Caco-2 (cell line): ENCODE measurements at places on chromosomes 13 and 19.

DNA sequence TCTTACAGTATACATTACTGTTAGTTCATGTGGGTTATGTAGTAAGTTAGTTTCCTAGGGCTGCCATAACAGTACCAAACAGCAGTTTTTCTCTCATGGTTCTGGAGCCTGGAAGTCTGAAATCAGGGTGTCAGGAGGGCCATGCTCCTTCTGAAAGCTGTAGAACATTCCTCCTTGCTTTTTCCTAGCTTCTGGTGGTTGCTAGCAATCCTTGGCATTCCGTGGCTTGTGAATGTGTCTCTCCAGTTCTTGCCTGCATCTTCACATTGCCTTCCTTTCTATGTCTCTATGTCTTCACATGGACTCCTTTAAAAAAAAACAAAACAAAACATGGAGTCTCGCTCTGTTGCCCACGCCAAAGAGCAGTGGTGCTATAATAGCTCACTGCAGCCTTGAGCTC is 95.4 kb downstream of the WDFY2 start:
- no peak for DNase-seq

GRCh38 chr13:84844473-84844872 is 954.7 kb downstream of the SLITRK6 start:
- no peak for DNase-seq

DNA sequence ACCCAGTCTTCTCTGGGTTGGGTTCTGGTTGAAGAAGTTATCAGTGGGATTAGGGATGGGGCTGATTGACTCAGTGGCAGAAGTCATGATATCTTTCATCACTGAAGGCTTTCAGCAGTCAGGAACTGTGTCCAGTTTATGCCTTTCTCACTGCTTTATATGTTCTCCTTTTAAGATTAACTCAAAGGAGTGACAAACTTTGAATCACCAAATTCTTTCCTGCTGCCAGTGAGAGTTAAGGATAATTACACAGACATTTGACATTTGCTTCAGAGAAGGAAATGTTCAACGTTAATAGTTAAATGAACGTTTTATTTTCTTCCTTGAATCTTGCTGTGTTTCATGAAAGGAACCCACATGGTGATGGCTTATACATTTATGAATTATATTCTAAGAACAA is 41.0 kb upstream of the CNMD start:
- DNase-seq = no peak

DNA sequence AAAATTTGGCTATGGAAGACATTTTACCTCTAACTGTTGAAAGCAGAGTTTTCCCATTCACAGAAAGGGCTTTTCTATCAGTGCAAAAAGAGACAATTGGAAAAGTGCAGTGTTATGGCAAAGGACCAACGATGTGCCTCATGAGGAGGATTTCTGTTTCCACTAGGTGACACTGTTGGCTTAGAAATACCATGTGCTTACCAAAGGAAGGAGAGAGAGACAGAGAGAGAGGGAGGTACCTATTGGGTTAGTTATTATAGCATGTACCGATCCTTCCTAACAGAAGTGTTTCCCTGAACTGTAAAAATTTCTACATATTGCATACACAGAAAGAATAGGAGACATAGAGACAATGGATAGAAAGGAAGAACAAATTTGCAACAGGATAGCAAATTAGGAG is 23.9 kb upstream of the PSG4 start:
- DNase-seq = peak; percentile 17

DNA sequence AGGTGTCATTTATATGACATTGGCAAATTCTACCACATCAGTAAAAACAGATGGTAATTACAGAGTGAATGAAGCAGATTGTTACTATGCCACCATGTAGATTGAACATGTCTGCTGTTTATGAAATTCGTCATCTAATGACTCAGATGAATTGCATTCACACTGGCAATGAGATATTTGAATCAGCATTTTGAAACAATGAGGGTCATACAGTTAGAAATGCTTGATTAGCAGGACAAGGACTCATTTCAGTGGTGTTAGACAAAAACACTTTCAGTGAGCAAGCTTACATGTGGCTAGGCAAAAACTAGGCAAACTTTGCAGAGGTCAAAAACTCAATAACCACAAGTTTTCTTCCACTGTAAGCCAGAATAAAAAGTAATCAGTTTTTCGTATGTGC is 1165.0 kb downstream of the SLITRK1 start:
- no peak for DNase-seq

DNA sequence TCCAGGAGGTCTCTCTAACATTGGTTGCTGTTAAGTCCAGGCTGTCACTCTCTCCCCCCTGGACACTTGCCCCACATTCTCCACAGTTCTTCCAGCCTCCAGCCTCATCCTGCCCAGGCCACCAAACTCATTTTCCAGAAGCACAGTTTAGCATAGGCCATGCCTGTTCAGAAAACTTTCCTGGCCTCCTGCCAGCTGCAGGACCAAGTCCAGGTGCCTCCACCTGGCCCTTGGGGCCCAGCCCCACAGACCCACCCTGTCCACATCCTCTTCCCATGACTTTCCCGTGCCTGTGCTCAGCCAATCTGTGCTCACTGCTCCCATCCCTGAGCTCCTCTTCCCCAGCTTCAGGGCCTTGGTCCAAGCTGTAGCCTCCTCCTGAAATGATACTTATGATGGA is 905.0 kb downstream of the UQCRFS1 start:
- DNase-seq = no peak

DNA sequence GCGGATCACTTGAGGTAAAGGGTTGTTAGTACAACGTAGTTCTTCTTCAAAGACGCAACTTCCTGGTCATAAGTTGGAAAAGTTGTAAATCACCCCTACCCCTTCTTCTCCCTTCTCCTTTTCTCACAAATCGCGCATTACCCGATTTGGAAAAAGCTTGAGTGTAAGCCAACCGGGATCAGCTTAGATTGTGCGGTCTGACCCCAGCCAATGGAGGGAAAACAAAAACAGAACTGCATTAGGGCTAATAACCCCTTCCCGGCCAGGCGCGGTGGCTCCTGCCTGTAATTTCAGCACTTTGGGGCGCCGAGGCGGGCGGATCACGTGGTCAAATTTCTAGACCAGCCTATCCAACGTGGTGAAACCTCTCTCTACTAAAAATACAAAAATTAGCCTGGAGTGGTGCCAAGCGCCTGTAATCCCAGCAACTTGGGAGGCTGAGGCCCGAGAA is 806 bp downstream of the ZNF90 start:
- no peak for DNase-seq

- DNase-seq = no peak
Measured at GRCh38 chr19:48600679-48601417, 5.7 kb upstream of the SPACA4 start.

- DNase-seq = no peak
Measured at GRCh38 chr13:77176350-77176749, 149.4 kb upstream of the FBXL3 start.

DNA sequence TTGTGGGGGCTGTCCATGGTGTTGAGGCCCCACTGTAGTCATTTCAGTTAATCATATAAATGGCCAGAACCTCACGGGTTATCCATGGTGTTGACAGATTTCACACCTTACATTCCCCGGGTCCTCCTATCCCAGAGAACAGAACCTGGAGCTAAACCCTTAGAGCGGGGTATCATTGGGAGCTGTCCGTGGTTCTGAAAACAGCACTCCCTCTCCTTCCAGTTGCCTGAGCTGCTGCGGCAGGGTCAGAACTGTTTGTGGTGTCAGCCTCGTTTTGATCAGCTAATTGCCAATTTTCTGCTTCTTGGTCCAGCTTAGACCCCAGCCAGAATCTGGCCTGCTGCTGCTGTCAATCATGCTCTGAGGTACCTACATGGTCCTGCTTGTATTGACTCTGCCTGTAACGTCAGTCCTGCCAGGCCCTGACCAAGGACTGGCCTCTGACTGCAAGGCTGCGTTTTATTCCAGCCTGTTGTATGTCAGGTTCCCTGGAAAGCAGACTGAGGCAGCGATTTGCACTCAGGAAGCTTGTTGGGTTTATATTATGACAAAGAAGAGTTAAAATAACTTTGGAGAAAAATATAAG is 55.8 kb upstream of the KCTD15 start:
- peak; percentile 74 for DNase-seq

GRCh38 chr19:50460161-50460765 is 16.0 kb upstream of the EMC10 start:
- peak; percentile 84 for DNase-seq

DNA sequence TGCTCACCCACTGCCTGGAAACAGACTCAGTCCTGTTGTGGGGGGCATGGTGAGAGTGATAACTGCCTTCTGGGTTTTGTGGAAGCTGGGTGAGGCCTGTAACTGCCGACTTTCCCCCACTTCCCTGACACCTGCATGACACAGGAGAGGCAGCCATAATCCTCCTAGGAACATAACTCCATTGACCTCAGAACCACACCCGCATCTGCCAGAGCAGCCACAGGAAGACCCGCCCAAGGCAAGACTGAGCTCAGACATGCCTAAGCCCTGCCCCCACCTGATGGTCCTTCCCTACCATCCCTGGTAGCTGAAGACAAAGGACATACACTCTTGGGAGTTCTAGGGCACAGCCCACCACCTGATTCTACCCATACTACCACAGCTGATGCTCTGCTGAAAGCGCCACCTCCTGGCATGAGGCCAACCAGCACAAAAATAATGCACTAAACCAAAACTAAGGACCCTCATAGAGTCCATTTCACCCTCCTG is 326.7 kb downstream of the RBM26 start:
- no peak for DNase-seq

DNA sequence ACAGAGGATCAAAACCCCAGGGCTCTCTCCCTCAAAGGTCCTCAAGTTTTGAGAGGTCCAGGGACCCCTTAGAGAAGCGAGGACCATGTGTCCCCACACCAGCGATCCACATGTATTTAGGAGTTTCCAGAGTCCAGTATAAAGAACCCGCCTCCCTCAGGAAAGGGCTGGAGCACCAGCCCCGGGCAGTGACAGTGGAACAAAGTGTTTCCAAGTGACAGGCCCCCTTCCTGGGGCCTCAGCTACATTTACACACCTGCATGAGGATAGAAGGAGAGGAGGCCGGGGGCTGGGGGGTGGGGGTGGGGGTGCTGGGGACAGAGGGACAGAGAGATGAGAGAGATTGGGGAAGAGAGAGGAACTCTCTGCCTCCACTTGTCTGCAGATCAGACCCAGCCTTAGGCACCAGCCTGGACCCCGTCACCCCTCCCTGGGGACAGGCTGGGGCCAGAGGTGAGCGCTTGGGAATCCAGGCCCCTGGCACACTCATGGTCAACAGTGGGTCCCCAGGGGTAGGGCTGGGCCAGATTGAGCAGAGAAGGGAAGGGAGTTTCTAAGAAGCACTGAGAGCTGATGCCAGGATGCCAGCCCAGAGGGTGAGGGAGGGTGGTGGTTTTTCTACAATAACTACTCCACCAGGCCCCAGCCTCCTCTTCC is 802 bp downstream of the BCAM start:
- DNase-seq = peak; percentile 24

DNA sequence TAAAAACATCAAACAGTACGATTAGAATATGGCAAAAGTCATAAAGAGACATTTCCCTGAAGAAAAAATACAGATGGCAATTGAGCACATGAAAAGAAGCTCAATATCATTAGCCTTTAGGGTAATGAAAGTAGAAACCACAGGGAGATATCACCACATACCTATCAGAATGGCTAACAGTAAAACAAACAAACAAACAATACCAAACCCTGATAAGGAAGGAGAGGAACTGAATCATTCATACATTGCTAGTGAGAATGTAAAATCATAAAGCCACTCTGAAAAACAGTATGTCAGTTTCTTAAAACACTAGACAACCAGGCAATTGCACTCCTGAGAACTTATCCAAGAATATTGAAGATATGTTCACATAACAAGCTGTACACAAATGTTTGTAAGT is 1342.5 kb upstream of the SLC10A2 start:
- no peak for DNase-seq

GRCh38 chr13:51478418-51479198 is 25.8 kb upstream of the INTS6 start:
- DNase-seq = no peak

DNA sequence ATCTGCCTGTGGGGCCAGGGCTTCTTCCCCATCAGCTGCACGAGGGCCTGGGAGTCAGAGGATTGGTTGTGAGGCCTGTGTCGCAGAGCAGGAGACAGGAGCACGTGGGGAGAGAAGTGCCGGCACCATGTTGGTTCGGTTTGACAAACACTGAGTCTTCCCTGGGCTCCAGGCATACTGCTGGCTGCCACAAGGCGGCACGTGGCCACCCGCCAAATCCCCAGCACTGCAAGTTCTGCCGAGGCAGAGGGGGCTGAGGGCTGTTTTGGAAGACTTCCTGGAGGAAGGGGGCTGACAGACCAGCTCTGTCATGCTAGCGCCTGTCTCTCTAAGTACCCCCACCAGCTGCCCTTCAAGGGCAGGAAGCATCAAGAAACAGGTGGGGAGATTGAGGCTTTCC is 9.5 kb downstream of the SHANK1 start:
- DNase-seq = no peak

GRCh38 chr13:31365630-31366029 is 165.9 kb downstream of the B3GLCT start:
- no peak for DNase-seq

- DNase-seq = no peak
Measured at GRCh38 chr13:28455580-28456194, 39.2 kb downstream of the FLT1 start.

DNA sequence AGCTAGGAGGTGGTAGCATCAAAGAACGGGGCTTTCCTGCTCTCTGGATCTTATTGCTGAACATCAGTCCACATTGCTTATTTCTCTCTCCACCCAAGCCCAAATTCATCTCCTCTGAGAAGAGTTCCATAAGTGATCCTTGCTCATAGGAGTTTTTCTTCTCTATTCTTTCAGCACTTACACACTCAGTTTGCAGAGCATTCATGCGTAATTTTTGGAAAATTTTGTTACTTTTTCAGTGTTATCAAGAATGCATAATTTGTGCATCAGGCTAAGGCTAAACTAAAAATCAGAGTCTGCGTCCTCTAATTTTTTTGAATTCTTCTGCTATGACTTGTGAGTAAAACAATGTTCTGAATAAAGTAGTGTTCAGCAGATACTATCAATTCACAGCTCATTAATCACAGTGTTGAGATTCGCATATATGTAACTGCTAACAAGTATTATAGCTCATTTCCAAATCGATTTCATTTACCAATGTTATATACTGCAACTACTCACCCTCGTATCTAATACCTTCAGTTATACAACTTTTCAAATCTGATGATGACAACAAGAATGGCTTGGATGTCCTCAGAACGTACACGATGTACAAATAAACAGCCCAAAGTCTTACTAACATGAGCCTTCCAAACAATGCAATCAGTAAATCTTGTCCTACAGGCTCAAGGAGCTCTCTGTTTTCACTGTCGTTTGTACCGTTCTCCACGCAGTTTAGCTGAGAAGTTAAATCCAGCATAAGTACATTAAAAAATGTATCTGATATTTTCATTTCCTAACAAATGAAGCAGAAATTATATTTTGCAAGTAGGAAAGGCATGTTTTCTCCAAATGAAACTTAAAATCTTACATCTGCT is 36.4 kb upstream of the STARD13 start:
- DNase-seq = no peak
